ENCODE measurements at places on chromosomes 1 and 21.

GRCh38 chr1:167528057-167528728, 9.9 kb upstream of the CD247 start:
- no peak for DNase-seq

GRCh38 chr1:243837907-243838535, 12.0 kb downstream of the AKT3 start:
- DNase-seq: no peak

- DNase-seq: no peak
Observed at GRCh38 chr1:20732071-20732587, 374 bp downstream of the SH2D5 start.

- DNase-seq: no peak
Observed at GRCh38 chr21:36654796-36655325, 44.1 kb upstream of the SIM2 start.

DNA sequence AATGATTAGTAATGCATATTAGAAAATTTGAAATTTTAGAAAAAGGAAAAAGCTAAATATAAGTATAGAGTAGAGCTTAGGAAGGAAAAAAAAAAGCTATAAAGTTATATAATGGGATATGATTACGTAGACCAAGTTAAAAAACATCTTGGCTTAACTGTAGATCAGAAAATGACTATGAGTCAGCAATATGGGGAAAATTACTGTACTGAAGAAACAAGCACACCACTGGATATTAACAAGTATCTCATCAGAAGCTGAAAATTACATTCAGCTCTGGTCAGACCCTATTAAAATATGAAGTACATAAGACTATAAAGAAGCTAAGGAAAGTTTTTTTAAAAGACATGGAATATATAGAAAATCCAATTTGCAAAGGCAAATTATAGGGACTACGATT, 19.5 kb downstream of the DNAJC8 start:
- DNase-seq: no peak

DNA sequence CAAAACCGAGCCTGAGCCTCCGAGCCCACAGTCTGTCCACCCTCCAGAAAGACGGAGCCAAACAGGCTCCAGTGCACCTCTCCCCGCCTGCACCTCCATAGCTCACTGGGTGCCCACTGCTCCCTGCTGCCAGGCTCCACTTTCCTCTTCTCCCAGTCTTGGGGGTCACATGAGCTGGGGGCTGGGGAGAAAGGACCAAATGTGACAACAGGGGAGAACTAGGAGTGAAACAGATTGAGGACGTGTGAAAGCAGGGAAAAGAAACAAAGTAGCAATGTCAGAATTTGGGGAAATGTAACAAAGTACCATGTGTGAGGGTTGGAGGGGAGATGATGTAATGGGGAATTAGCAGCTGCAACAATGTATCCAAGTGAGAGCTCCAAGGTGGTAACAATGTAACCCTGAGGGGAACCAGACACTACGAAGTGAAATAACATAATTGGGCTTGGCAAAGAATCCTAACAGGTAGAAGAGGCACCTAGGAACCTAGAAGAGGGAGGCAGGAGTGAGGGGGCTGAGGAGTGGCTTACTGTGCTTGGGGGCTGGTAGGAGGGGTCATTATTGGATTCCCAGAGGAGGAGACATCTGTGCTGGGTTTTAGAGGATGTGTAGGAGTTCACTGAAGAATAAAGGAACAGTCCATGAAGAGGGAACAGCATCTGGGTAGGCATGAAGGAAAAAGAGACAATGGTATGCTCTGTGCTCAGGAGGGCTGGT, 12.5 kb downstream of the SDC3 start:
- DNase-seq: no peak

GRCh38 chr1:147409886-147410285, 131.4 kb upstream of the BCL9 start:
- DNase-seq: no peak

DNA sequence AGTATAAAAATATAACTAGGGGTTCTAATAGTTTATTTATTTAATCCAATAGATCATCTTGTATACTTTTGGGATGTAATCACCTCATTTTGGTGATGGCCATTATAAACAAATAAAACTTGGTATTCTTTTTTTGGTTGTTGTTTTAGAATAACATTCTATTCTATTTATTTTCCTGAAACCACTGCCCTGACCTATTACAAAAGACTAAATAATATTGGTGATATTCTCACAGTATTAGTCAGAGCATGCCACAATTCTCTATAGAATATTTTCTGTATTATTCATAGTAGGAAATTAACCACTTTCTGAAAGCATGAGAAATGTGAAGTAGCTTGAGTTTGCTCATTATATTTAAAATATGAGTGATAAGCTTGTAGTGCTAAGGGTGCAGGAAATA, 54.1 kb upstream of the LRRC7 start:
- no peak for DNase-seq

- no peak for DNase-seq
Observed at GRCh38 chr1:161781995-161782394, 15.9 kb downstream of the ATF6 start.

- no peak for DNase-seq
Observed at GRCh38 chr1:30414086-30414850, 309.1 kb downstream of the MATN1 start.

- no peak for DNase-seq
Observed at GRCh38 chr21:39238275-39238674, 55.0 kb upstream of the PSMG1 start.

- no peak for DNase-seq
Observed at GRCh38 chr21:45555251-45555556, 13.0 kb upstream of the SLC19A1 start.

DNA sequence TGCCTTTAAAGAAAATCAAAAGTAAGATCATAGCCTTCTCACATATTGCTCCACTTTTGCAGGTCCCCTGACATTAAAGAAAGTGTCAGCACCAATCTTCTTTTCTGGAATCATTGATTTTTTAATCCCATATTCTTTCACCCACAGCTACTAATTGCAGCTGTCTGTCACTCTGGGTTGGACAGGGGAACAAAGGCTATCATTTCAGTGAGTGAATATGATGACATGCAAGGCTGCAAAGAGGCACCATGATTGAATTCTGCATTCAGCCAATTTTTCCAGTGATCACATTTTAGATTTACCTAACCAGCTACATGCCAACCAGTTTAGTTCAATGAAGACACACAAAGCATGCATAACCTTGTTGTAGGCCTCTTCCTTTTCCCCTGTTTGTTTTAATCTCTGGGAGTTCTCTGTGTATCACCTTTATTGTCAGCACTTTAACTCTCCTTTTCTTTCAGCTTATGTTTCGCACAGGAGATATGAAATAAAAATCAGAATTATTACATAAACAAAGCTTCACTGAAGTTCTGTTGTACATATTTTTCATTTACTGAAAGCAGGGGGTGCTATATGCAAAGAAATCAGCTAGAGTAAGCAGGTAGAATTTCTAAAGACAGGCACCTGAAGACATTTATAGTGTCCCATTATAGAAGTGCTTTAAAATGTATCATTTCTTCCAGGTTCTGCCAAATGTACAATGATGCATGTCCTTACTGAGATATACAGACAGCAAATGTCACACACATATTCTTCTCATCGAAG, 584.8 kb downstream of the PLA2G4A start:
- no peak for DNase-seq

DNA sequence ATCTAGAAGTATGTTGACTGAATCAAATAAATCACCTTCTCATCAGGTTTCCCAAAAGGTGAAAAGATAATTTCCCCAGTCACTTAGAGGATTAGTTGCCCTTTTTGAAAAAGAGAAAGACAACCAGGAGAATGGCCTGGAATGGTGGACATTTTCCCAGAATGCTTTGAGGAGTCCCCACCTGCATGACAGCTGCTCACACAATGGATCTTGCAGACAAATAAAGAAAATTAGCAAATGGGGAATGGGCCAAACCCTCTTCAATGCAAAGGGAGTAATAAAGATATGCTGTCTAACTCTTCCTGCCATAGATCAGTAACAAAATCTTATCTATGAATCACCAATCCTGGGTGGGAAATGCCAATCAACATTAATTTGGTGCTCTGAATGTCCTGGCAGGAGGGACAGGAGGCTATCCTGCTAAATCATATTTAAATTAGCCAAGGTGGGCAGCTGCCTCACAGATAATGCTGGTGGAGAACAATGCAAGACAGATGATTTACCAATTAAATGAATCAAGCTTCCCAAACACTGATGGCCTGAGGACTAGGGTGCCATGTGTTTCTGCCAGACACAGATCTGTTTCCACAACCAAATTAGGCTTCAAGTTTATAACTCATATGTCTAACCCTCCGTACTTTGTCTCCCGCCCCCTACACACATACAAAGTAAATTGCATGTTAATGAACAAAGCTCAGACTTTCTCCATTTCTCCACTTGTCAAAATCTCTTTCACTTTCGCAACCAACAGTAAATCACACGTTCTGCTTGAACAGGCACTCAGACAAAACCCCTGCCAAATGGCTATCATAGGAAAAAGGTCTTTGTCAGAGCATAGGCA, 488.0 kb upstream of the PLXNA2 start:
- no peak for DNase-seq

- DNase-seq: no peak
Observed at GRCh38 chr1:53729456-53730223, 9.3 kb downstream of the GLIS1 start.

DNA sequence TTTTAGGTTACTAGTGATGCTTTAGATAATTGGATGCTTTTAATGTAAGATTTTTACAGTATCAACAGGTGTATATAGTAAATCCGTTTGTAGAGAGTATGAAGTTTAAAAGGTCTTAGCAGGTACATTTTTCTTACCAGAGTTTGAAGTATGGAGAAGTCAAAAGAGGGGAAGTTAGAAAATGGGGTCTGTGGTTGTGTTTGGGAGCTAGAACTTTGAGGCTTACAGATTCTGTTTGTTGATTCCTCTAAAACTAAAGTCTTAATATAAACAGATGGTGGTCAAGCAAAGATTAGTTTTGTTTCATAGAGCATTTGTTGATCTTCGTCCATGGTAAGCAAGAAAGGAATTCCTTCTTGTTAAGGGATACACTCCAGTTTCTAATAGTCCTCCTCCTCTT, 35.8 kb downstream of the CDC42 start:
- no peak for DNase-seq

- no peak for DNase-seq
Observed at GRCh38 chr1:20493839-20494608, 8.0 kb upstream of the CAMK2N1 start.

DNA sequence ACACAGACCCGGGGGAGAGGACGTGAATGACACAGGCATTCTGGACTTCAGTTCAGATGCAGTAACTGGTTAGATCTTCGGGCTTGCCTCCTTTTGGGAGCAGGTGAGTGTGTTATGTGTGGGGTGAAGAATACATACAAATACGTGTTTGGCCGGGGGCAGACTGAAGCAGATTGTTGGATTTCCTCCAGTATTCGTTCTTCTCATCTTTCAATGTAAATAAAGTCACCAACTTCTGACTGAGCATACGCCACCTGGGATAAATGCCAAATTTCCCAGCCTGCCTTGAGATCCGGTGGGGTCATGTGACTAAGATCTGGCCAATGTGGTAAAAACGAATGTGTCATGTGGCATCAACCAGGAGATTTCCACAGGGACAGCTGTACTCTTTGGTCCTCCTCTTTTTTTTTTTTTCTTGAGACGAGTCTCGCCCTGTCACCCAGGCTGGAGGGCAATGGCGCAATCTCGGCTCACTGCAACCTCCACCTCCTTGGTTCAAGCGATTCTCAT, 189.8 kb downstream of the RGS7 start:
- no peak for DNase-seq

DNA sequence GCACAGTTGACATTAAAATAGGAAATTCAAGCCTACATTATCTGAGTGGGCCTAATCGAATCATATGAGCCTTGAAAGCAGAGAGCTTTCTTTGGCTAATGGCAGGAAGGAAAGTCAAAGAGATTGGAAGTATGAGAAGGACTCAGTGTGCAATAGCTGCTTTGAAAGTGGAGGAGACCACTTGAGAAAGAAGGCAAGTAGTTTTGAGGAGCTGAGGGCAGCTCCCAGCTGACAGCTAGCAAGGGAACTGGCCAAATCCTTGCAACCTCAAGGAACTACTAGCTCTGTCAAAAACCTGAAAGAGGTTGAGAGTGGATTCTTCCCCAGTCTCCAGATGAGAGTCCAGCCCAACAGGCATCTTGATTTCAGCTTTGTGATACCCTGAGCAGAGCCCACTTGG, 149.0 kb upstream of the CACYBP start:
- DNase-seq: no peak

GRCh38 chr1:51415963-51416362, 85.6 kb upstream of the TTC39A start:
- DNase-seq: no peak

GRCh38 chr1:41562328-41562727, 77.8 kb upstream of the EDN2 start:
- DNase-seq: no peak

- no peak for DNase-seq
Observed at GRCh38 chr1:46131712-46132528, 509 bp downstream of the PIK3R3 start.

DNA sequence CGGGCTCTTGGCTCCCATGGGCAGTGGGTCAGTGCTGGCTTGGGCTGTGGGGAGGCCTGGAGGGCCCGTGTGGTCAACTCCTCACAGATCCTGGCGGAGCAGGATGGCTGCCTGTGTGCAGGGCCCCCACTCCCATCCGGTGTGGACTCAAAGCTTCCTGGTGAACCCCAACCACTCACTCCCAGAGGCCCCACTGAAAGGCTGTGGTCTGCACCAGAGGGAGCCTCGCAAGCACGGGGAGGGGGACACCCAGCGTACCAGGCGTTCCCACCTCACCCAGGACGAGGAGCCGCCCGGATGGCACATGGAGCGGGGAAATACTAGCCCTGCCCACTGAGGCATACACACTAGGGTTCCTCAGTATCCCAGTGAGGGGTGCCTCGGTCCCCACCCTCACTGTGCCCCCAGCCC, 75.4 kb upstream of the ACTRT2 start:
- no peak for DNase-seq

DNA sequence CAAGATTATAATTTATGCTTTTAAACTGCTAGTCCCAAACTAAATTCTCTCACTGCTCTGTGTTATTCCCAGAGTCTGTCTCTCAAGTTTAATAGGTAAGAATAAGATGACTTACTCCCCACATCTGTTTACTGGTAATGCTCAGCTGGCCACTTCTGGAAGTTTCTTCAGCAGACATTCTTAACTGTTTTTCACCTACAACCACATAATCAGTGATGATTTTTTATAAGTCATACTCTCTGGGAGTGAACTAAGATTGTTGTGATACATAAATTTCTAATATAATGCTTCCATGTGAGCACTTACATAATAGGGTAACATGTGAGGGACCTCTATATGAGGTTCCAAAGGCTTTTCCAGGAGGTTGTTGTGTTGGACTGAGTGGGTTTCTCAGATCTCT, 8.7 kb downstream of the SLAMF7 start:
- DNase-seq: no peak

GRCh38 chr1:234670967-234671626, 61.1 kb upstream of the IRF2BP2 start:
- DNase-seq: no peak
